ENCODE measurements at places on chromosomes 7 and 10. TPM values are rescaled to one million over a fixed set of nuclear protein-coding genes. Genes with fewer than 3 reads are reported as not detected.

Gene EGR2
- total RNA-seq: not detected

DNA sequence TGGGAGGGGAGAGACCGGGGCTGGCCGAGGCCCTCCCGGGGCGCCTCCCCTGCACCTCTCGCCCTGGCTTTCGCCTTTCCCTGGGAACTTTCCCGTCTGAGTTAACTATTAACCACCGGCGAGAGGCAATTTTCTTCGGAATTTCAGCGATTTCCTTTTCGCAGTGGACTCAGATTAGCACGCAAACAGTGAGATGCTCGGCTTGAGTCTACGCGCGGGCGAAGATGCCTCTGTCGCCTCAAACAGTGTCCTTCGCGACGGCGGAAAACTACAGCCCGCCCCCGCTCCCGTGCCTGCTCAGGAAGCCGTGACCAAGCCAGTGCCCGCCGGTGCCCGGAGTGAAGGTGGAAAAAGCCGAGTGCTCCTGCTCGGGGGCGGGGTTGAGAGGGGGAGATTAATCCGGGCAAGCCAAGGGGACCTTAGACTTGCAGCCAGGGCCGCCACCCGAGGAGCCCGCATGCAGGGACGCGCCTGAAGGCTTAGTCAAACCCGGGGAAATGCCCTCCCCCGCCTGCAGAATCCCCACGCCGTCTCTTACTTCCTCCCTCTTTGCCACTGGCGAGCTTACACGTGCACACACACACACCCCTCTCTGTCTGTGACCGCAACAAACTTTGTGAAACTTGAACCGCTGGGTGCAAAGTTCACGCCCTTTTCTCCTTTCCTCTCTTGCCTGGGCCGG is 14.5 kb upstream of the PAX2 start:
- no peak overlapping the region for H3K27ac ChIP-seq
- H3K4me3 ChIP-seq: no peak overlapping the region
- H3K4me1 ChIP-seq: peaks cover 17% of the 10 kb centered on the region

- H3K36me3 ChIP-seq: no peaks in the 10 kb centered on the region
- no peaks in the 10 kb centered on the region for H3K27me3 ChIP-seq
- H3K4me3 ChIP-seq: no peak overlapping the region
- no peak for DNase-seq
- H3K4me1 ChIP-seq: no peaks in the 10 kb centered on the region
Measured at GRCh38 chr10:11186374-11186773, 168.7 kb downstream of the CELF2 start.

- H3K4me3 ChIP-seq: no peak overlapping the region
- no peaks in the 10 kb centered on the region for H3K4me1 ChIP-seq
- DNase-seq: no peak
- H3K27ac ChIP-seq: no peak overlapping the region
Measured at GRCh38 chr10:46175831-46176230, 111.0 kb upstream of the ANTXRL start.

Gene ALOX5
- total RNA-seq: not detected

DNA sequence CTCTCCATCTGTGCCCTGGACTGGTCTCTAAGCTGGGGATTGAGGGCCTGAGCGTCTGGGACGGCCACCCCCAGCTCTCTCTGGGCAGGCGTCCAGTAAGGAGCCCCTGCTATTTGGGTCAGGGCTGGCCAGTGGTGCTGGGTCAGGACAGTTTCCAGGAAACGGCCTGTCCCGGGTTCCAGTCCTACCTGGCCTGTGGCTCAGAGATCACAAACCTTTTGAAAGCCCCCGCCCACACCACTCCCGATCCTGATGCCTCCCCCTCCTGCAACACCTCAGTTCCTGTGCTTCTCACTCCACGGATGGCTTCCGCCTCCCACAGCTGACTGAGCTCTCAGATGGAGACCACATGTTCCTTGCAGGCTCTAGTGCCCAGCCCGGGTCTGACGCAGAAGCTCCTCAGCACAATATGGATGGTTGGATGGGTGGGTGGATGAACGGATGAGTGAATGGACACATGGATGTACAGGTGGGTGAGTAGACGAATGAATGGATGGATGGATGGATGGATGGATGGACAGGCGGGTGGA is 91.7 kb upstream of the PDGFA start:
- no peak overlapping the region for H3K4me3 ChIP-seq
- no peaks in the 10 kb centered on the region for H3K27me3 ChIP-seq
- DNase-seq: peak; percentile 35
- no peak overlapping the region for H3K27ac ChIP-seq
- H3K4me1 ChIP-seq: no peaks in the 10 kb centered on the region
- no peaks in the 10 kb centered on the region for H3K36me3 ChIP-seq

Gene PTEN
- 53.7 TPM for total RNA-seq
